ENCODE measurements at places on chromosomes 12 and 14.

- no peak for DNase-seq
Measured at GRCh38 chr12:132458846-132459641, 30.9 kb upstream of the FBRSL1 start.

DNA sequence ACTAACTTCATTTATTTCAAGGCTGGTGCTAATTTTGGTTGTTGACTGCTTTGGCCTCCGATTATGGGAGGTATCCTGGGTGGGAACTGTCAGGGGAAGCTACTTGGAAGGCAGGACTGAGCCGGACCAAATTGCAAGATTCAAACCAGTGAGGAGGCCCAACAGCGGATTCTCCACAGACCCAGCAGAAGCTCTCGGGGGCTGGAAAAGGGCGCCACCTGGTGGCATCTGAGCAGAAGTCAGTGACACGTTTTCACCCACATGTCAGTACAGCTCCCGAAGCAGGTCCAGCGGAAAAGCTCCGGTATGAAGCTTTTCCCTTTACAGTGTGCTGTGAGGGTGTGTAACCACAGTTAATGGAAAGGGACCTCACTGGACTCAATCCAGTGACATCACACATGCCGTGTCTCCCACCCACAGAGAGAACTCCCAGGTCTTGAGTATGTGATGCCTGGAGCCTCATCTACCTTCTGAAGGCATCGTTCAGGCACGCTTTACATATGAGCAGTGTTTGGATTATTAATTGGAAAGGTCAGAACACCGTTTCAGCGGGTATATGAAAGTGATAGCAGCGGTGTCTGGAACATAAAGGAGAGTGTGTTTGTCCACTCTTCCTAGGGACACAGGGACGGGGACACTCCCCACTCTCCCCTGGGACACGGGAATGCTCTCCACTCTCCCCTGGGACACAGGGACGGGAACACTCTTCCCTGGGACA lies 3.6 kb upstream of the P2RX2 start:
- peak; percentile 84 for DNase-seq

DNA sequence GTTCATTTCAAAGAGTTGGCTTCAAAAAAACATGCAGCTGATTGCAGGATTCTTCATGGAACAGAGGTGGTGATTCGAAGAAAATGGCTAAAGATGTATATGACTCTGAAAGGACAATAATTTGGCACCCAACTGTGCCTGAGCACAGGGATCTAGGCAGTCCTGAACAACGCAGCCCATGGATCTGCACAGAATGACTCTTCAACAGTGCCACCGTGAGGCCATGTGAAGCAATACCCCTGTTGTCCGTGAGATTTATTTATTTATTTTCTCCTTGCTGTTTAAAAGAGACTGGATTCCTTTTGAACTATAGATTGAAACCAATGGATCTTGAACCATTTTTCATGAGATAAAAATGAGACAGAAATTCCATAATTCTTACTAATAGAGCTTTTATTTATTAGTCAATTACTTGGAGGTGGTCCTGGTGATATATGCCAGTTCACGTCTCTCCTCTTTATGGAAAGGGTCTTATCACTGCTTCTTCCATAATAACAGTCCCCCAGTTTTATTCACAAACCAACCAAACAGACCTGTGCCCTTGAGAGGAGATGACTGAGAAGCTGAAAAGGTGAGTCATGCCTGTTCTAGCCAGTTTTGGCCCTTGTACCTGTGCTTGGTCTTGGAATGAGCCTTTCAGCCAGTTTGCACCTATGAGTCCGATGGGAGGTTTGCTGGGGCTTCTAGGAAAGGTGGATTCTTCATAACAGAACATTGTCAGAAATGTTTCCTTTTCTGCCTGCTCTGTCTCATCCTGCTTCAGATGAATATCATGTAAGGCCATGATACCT lies 1598.3 kb downstream of the AACS start:
- no peak for DNase-seq

GRCh38 chr12:131825146-131825892 lies 2.9 kb upstream of the MMP17 start:
- no peak for DNase-seq

DNA sequence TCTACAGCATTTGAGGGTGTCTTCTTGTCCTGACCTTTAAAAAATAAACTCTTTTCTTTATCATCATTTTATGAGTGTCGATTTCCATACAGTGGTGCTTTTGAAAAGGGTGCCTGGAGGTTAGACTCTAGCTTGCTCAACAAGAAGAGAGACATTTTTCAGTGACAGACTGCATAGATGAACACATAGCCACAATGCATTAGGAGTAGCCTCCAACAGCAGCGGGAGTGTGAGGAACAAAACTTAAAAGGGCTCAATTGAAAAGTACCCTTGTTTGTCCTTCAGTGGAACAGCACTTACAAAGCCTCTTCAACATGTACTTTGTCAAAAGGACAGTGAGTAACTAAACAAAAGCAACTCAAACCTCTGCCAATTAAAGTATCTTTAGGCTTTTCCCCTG lies 119.3 kb downstream of the SOX5 start:
- DNase-seq, result peak; percentile 7

DNA sequence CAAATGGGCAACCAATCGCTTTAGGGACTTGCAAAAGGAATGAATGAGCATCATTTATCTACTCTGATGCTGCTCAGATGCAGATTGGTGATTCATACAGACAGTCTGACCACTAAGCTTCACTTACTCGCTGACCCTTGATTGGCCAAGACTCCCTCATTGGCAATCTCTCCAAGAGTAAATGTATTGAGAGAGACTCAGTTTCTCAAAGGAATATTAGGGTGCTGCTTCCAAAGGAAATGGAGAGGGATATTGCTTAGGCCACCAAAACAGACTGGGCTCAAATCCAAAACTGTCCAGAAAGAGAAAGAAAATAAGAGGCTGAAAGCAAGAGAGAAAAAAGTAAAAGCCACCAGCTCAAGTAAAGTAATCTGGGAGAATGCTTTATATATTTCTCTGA lies 785.2 kb downstream of the GALC start:
- no peak for DNase-seq

DNA sequence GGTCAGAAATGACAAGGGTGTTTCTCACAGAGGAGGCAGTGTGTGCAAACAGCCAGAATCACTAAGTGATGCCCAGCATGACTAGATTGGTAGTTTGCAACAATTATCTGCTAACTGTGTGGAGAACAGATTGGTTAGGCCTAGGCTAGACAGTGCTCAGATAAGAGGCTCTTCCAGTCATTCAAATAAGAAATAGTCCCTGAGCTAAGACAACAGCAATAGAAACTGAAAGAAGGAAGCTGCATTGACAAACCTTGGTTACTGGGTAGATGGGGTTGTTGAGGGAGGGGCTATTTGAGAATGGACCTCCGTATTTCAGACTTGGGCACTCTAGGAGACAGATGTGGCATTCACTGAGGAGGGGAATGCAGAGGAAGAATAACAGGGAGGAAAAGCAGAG lies 255.0 kb upstream of the NPAS3 start:
- no peak for DNase-seq

DNA sequence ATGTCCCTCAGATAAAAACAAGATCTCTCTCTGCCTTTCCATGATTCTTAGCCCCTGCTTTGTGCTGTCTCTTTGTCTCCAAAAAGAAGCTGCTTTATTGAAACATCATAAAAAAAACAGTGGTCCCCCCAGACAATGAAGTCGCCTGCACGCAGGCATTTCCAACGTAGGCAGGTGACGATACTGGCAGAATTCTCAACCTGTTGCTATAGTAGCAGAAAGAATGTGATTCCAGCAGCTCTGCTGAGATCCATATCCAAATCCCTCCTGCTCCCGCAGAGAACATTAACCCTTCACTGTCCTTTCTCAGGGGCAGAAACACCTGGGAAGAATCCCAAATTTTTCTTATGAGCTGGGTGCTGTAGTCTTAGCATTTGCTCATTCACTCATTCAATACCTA lies 84.8 kb downstream of the STON2 start:
- no peak for DNase-seq

DNA sequence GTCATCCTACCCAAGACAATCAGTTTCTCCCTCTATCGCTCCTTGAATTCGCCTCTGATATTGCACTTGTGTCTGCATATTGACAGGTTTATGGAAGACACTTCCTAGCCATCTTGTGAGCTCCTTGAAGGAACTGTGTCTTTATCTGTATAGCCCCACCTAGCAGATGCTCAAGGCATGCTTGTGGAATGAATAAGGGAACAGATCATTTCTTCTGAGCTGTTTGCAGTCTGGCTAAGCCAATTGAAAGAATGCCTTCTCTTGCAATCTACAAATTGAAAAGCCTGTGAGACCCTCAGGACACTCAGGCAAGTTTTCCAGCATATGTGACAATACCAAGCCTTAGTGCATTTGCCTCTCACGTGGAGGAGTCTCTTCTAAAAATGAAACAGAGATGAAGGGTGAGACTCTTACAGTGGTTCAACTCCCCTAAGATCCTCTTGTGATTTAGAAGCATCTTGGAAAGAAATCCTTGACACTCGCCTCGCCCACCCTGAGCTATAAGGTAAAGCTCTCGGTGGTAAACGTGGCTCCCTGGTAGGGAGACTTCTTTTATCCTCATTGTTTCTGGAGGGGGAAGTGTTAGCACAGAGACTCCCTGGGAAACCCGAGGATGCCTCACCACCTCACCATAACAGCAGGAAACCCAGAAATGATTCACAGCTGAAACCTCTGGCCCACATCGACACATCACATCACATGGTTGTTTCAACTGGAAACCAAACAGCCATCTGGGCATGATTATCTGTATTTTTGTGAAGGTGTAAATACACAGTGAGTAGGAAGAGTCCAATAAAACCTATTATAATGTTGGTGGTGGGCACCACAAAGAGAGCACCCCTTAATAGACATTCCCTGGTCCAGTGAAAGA lies 112.3 kb upstream of the BCL2L14 start:
- no peak for DNase-seq

DNA sequence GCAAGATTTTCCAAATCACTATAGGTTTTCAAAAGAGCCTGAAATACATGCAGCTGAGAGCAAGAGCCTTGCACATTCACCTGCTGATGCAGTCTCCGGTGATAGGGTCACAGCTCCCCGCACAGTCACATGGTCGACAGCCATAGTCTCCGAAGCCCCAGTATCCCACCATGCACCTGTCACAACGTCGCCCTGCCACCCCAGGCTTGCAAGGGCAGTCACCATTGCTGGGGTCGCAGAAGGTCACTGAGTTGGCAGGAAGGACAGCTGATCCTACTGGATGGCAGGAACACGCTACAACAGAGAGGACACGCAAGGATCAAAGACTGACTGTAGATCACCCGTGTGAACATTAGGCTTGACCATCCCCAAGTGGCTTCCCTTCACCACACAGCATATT lies 107.1 kb downstream of the NTN4 start:
- DNase-seq, result no peak

GRCh38 chr14:22492622-22493542 lies 96.1 kb downstream of the DAD1 start:
- peak; percentile 80 for DNase-seq

DNA sequence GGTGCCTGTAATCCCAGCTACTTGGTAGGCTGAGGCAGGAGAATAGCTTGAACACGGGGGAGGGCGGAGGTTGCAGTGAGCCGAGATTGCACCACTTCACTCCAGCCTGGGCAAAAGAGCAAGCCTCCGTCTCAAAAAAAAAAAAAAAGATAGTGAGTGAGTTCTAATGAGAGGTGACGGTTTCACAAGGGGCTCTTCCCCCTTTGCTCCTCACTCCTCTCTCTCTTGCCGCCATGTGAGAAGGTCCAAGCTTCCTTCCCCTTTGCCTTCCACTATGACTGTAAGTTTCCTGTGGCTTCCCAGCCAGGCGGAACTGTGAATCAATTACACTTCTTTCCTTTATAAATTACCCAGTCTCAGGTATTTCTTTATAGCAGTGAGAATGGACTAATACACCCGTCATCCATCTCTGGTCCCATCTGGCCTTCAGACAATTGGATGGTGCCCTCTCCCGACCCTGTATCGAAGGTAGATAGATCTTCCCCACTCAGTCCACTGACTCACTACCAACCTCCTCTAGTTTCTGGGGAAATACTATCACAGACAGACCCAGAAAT lies 27.0 kb upstream of the RCOR1 start:
- DNase-seq, result no peak

DNA sequence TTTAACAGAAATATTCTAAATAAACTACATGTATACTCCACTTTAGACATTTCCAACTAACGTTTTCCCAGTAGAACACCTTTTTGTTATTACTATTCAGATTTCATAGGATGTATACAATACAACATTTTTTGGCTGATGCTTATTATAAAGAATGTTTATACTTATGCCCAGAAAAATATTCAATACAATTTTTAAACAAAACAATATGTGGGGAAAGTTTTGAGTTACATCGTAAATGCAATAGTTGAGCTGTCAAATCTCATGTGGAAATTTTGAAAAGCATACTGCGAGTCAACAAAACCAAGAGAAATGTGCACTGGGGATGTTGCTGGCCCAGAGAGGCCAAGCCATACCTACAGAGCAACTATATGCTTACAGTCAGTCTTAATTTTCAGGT lies 18.2 kb upstream of the MON2 start:
- DNase-seq, result no peak

GRCh38 chr14:32265584-32265983 lies 62.5 kb upstream of the RNU6-8 start:
- no peak for DNase-seq

DNA sequence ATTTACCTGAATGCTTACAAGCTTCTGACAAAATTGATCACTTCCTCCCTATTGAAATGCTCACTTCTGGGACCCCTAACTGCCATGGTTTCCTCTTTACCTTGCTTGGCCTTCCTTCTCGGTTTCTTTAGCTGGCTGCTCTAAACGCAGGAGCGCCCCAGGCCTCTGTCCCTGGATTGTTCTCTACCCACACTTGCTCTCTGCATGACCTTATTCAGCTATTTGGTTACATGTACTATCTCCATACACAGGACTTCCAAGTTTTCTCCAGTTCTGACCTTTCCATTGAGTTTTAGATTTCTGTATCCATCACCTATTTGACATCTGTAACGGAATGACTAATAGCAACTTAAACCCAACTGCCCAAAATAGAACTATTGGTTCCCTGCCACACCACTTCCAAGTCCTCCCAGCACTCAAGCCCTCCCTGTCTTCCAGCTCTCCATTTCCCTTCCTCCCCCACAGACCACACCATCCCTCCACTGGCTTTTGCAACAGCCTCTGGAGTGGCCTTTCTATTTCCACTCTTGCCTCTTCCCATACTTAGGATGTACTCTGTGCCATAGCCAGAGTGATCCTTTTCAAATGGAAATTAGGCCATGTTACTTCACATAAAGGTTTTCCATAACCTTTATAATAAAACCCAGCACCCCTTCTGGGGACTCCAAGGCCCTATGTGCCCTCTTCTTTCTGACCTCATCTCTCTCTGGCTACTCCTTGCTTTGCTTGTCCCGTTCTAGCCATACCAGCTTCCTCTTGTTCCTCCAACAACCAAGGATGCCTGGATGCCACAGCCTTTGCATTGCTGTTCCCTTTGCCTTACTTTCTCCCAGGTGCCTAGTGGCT lies 202.2 kb downstream of the AEBP2 start:
- no peak for DNase-seq

- DNase-seq, result no peak
Measured at GRCh38 chr14:70890826-70891659, 16.2 kb upstream of the PCNX1 start.

- DNase-seq, result no peak
Measured at GRCh38 chr14:58965601-58966000, 222.9 kb upstream of the DAAM1 start.

GRCh38 chr14:65211341-65211987 lies 109.1 kb upstream of the MAX start:
- DNase-seq, result no peak

All from lung (tissue), 17 donors.